ENCODE measurements at places on chromosomes 2 and 18. TPM values are rescaled to one million over a fixed set of nuclear protein-coding genes. Genes with fewer than 3 reads are reported as not detected.

Gene COL6A3
- total RNA-seq: 54.4 TPM

Gene RGPD3
- not detected for total RNA-seq

Gene REV1
- total RNA-seq: 37.1 TPM

Gene GAREM1
- 13.2 TPM for total RNA-seq

Gene SLC19A3
- 1.2 TPM for total RNA-seq

Gene DSG2
- 74.4 TPM for total RNA-seq

Gene PARD6G
- 4.7 TPM for total RNA-seq

Gene SAG
- total RNA-seq: not detected

Gene DPP4
- total RNA-seq: 0.61 TPM

Gene INPP1
- 42.3 TPM for total RNA-seq

Gene VWC2L
- total RNA-seq: not detected

Gene CDH7
- 0.23 TPM for total RNA-seq

Gene PSMA8
- total RNA-seq: not detected

Gene TMEM17
- total RNA-seq: 1.5 TPM

Gene LHCGR
- not detected for total RNA-seq

Gene SULT6B1
- total RNA-seq: not detected

Gene EIPR1
- total RNA-seq: 8.4 TPM

Gene ST8SIA3
- not detected for total RNA-seq

Gene TGFA
- 0.59 TPM for total RNA-seq

Gene RGPD4
- total RNA-seq: 0.24 TPM

Gene TWSG1
- total RNA-seq: 14.2 TPM

Gene SP140L
- total RNA-seq: 7.4 TPM

Gene BBS5
- 8.3 TPM for total RNA-seq

Gene LOXL3
- total RNA-seq: 4.3 TPM

Gene SNORC
- total RNA-seq: 1.6 TPM

Gene MZT2B
- total RNA-seq: 282 TPM

Gene SERPINB13
- not detected for total RNA-seq

Gene USP14
- 43.4 TPM for total RNA-seq

Gene PLCD4
- total RNA-seq: 0.97 TPM

Gene TOGARAM2
- total RNA-seq: 13.6 TPM

Gene ELOA2
- not detected for total RNA-seq

Gene SMARCAL1
- 16.1 TPM for total RNA-seq
